ENCODE measurements at places on chromosomes 1 and 21. TPM values are rescaled to one million over a fixed set of nuclear protein-coding genes. Genes with fewer than 3 reads are reported as not detected.

ASPM gene
- total RNA-seq, result 0.40 TPM

C1orf141 gene
- not detected for total RNA-seq

LCE1F gene
- total RNA-seq, result not detected

HIVEP3 gene
- 6.5 TPM for total RNA-seq

EFCAB14 gene
- total RNA-seq, result 55.3 TPM

G0S2 gene
- total RNA-seq, result 594 TPM

GCSAML gene
- not detected for total RNA-seq

RXFP4 gene
- not detected for total RNA-seq

DNA sequence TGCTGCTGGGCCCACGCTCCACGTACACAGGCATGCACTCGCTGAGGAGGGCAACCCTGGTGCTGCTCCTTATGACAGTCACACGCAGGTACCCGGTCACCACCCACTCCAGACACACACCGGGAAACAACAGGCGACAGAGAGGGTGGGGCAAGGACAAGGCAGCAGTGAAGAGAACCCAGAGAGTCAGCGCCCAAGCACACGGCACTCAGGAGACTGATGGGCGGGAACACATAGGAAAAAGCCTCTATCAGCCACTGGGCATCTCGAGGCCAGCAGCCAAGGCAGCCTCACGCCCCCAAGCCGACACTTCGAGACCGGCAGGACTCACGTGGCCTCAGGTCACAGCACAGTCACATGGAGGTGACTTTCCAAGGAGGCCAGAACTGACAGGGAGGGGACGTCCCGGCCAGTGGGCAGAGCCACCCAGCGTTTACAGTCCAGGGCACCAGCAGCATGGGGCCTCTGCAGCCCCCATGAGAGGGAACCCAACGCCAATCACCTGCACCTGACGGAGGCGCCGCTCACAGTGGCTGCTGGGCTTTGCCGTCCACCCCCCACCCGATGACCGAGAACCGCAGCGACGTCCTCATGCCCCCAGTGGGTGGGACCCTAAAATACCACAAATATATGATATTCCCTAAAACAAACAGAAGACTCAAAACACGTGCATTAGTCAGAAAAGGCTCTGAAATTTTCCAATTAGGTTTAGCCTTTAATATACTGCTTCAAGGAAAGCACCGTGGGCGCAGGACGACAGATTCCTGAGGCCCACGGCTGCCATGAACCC lies 19.7 kb downstream of the PTTG1IP start:
- peak; percentile 63 for DNase-seq

DNA sequence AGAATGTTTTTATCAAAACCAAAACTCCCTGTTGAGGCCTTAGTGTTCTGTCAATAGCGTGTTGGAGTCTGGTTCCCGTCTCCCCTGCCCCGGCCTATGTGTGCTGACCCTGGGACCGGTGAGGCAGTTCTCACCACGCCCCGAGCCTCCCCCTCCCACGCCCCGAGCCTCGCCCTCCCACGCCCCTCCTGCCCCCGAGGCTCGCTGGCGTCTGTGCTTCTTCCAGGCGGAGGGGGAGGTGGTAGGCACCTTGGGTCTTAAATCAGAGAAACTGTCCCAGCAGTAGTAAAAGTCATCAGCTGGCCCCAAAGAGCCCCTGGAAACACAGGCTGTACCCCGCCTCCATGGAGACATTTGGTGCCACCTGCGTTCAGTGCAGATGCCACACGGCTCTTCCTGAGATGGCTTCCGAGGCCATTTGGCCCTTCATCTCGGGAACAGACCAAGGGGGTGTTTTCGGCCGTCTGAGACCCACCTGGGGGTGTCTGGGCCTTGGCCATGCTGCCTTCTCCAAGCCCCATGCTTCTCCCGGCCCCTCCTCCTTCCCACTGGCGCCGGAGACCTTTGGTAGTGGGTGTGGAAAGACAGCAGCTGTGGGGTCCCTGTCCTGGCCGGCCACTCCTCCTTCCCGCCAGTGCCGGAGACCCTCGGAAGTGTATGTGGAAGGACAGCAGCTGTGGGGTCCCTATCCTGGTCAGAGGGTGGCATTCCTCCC lies 44.7 kb downstream of the SKI start:
- no peak for DNase-seq

- no peak for DNase-seq
Observed at GRCh38 chr21:34112316-34113033, 39.1 kb downstream of the MRPS6 start.

GRCh38 chr1:106787520-106787919 lies 269.0 kb upstream of the PRMT6 start:
- DNase-seq, result no peak

DNA sequence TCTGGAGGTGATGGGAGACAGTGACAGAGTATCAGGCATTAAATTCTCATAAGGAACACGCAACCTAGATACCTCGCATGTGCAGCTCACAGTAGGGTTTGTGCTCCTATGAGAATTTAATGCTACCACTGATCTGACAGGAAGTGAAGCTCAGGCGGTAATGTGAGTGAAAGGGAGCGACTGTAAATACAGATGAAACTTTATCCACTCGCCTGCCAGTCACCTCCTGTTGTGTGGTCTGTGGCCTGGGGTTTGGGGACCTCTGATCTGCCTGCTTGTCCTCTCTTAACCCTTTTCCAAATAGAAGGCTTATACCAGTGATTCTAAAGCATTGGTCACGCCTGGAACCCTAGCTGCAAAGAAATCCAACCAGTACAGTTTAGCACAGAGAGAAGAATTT lies 15.3 kb downstream of the GABPA start:
- DNase-seq, result no peak

- DNase-seq, result no peak
Observed at GRCh38 chr21:45283035-45283610, 4.6 kb downstream of the POFUT2 start.

DNA sequence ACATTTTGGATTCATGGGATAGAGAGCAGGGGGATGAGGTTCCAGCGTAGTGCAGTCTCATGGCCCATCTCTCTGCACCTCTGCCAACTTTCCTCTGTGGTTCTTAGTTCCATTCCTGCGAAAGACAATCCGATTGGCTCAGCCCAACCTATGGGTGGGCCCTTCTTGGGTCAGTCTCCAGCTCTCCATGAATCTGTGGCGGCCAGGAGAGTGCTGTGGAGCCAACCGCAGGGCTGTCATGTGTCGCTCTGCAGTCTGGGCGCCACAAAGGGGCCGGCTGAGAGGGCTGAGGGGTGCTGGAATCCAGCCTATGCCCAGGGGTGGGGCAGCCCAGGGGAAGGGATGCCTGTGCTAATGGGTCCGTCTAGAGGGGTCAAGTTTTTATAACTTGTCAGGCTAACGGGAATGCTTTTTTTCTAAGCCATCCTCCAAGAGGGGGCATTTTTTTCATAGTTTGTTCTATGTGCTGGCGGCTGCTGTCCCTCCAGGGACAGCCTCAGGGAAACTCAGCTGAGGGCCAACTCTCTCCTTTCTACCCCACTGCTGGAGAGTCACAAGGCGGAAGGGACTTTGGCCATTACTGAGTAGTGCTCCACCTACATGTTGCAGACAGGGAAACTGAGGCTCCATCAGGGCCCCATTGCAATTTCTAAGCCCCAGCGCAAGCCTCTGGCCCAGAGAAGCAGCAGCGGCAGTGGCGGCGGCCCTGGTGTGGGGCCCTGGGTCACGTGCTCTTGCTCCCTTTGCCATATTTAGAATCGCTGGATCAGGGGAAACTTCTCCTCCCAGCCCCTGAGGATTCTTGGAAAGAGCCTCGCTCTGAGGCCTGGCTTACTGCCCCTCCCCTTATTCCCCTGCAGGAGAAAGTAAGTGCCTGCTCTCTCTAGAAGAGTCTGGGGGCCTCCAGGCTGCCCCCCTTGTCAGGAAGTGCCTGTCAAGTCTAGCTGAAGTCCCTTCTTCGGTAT lies 23.4 kb downstream of the KCNQ4 start:
- DNase-seq, result peak; percentile 67

GRCh38 chr1:89203166-89203565 lies 4.4 kb upstream of the GBP4 start:
- DNase-seq, result no peak

DNA sequence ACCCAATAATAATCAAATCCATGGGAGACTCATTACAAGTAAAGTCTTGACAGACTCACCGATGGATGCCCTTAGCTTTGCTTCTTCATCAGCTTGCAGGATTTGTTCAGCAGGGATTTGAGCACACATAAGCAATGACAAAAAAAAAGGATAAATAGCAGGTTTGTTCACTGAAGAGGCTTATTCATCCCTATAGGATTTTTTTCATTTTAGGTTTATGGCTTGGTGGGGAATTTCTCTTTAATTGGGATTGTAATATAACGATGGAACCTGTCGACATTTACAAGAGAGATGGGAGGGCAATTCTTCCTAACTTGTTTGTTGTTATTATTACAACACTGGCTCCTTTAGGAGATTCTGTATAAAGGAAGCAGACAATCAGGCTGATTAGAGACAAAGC lies 649.1 kb upstream of the PLXNA2 start:
- no peak for DNase-seq

Data from left ventricle myocardium superior (tissue), 1 donor.